ENCODE measurements at places on chromosomes 1 and 21. TPM values are rescaled to one million over a fixed set of nuclear protein-coding genes. Genes with fewer than 3 reads are reported as not detected.

ATP1A4 gene
- total RNA-seq, result 0.17 TPM

DNA sequence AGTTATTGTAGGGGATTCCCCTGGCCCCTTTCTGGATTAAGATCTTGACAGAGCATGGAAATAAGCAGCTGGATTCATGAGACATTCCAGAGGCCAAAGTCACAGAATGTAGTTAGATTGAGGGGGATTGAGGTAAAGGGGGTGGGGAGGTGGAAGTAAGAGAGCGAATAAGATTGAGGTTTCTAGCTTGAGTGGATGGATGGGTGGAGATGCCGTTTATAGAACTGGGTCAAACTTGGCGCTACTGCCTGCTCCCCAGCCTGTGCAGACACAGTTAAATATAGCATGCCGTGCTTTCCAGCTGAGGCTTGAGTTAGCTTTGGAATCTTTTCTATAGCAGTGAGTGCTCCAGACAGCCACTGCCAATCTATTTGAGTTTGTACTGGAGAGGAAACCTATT, 85.7 kb downstream of the DYRK1A start:
- H3K4me3 ChIP-seq, result no peak overlapping the region
- no peak for DNase-seq
- H3K27me3 ChIP-seq, result no peaks in the 10 kb centered on the region
- H3K36me3 ChIP-seq, result no peaks in the 10 kb centered on the region
- H3K4me1 ChIP-seq, result peaks cover 79% of the 10 kb centered on the region
- H3K27ac ChIP-seq, result peak overlapping the region; percentile 62

DNA sequence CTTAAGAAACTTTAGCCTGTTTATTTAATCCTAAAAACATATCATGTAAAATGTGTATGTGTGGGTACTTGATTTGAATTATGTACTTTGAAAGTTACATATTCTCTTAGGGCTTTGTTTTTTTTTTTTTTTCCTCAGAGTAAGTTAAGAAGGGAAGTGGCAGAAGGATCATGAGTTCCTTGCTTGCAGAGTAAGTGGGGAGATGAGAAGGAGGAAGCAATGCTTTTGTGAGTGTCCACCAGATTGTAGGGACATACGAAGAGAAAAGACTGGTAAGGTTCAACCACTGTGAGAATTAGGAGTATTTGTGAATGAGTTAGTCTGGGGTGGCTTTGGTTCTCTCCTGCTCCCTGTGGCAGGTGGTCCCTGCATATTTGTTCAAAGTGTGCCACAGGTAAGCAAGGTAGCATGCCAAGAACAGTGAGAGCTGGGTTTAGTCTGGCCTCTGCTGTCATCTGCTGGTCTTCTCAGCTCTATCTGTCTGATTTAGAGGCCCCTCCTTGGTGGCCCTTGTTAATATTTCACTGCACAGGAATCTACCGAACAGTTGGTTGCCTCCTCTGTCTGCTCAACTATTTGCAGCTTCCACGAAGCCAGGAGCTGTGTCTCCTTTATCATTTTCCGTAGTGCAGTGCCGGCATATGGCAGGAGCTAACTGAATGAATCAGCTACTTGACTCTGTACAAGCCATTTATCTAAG, 9.5 kb downstream of the DNM3 start:
- DNase-seq, result no peak
- no peaks in the 10 kb centered on the region for H3K4me1 ChIP-seq
- no peaks in the 10 kb centered on the region for H3K36me3 ChIP-seq
- no peak overlapping the region for H3K27ac ChIP-seq
- H3K4me3 ChIP-seq, result no peak overlapping the region
- H3K27me3 ChIP-seq, result no peaks in the 10 kb centered on the region

- no peak for DNase-seq
- no peaks in the 10 kb centered on the region for H3K27me3 ChIP-seq
- H3K27ac ChIP-seq, result peak overlapping the region; percentile 46
- H3K4me3 ChIP-seq, result no peak overlapping the region
These were observed 8.0 kb downstream of the RGS4 start for GRCh38 chr1:163076981-163077761.

DNA sequence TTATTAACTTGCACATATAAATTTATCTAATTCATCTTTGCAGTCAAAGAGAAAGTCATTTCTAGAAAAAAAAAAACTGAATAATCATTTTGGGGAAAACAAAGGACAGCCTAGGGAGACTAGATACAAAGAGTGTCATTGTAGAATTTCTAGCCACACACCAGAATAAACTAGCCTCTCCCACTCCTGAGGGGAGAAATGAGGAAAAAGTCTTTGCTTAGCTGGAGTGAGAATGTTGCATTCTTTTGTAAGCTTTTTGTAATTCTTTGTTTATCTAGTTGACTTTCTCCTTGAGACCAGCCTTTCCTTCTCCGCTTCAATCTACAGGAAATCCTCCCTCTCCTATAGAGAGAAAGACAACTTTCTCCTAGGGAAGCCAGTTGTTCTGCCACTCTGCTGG, 15.9 kb upstream of the CGN start:
- H3K4me1 ChIP-seq, result peaks cover 15% of the 10 kb centered on the region
- H3K27ac ChIP-seq, result no peak overlapping the region
- DNase-seq, result no peak
- H3K27me3 ChIP-seq, result no peaks in the 10 kb centered on the region

GRCh38 chr1:3459940-3460671, 5.6 kb downstream of the ARHGEF16 start:
- peaks cover 29% of the 10 kb centered on the region for H3K27me3 ChIP-seq
- H3K36me3 ChIP-seq, result no peaks in the 10 kb centered on the region
- peaks cover 17% of the 10 kb centered on the region for H3K4me1 ChIP-seq
- no peak overlapping the region for H3K4me3 ChIP-seq

DNA sequence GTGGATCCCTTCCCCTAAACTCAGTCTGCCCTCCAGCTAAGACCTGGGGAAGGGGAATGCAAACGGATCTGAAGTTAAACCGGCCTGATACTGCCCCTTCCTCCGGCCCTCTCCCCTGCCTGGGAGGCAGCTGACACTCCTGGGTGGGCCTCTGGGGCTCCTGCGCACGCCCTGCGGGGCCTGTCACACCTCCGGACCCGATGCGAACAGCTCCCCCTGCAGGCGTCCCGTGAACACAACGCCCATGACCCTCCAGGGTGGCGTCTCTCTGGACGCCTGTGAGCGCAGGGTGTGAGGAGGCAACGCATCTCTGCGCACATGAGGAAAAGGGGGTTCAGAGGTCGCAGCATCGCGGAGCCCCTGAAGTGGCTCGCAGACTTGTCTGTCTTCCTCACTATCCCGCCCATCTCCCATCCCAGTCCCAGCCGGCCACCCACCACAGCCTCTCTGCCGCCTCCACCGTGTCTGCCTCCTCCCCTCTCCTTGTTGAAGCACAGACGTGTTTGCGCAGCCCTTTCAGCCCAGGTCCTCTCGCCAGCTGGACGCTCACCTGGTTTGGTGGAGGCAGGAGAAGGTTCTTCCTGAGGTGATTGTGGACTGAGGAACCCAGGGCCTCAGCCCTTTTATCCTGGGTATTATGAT, 421 bp upstream of the LCE3A start:
- H3K27me3 ChIP-seq, result no peaks in the 10 kb centered on the region
- H3K36me3 ChIP-seq, result no peaks in the 10 kb centered on the region
- no peak overlapping the region for H3K4me3 ChIP-seq
- H3K27ac ChIP-seq, result no peak overlapping the region
- no peaks in the 10 kb centered on the region for H3K4me1 ChIP-seq
- peak; percentile 31 for DNase-seq

DNA sequence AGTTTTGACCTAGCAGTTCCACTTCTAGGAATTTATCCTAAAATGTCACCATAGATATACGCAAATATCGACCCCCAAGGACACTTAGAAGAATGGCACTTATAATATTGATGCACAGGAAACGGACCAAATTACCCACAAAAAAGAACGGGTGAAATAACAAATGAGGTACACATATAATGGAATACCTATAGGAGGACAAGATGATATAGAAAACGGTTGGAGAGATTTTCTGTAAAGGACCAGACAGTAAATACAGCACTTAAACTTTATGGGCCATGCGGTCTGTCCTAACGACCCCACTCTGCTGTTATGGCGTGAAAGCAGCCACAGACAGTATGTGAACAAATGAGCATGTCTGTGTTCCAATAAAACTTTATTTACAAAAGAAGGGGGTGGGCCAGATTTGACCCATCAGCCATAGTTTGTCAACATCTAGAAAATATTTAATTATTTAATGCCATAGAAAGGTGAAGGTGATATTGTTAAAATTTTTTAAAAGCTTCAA, 2.4 kb downstream of the TMPRSS3 start:
- H3K27ac ChIP-seq, result no peak overlapping the region
- no peaks in the 10 kb centered on the region for H3K36me3 ChIP-seq
- no peaks in the 10 kb centered on the region for H3K4me1 ChIP-seq
- H3K4me3 ChIP-seq, result no peak overlapping the region

DNA sequence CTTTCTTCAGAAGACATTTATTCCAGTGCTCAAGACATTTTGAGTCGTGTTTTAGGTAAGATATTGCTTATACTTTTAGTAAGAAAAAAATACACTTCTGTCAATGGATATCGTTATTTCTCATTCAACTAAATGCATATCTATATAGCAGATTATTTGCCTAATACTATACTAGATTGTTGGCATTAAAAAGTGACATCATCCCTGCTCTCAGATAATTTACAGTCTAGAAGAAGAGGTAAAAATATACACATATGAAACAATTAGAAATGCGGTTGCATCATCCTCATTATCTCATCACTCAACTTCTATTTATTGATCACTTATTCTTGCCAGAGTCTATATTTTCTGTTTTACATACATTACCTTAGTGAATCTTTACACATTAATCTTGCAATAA, 367.7 kb downstream of the ADGRL2 start:
- no peaks in the 10 kb centered on the region for H3K27me3 ChIP-seq
- no peaks in the 10 kb centered on the region for H3K36me3 ChIP-seq
- no peak overlapping the region for H3K4me3 ChIP-seq
- H3K4me1 ChIP-seq, result no peaks in the 10 kb centered on the region
- no peak overlapping the region for H3K27ac ChIP-seq

GRCh38 chr1:167752219-167752985, 30.6 kb downstream of the MPZL1 start:
- no peak for DNase-seq
- no peak overlapping the region for H3K4me3 ChIP-seq
- H3K36me3 ChIP-seq, result no peaks in the 10 kb centered on the region
- H3K4me1 ChIP-seq, result peaks cover 66% of the 10 kb centered on the region

DNA sequence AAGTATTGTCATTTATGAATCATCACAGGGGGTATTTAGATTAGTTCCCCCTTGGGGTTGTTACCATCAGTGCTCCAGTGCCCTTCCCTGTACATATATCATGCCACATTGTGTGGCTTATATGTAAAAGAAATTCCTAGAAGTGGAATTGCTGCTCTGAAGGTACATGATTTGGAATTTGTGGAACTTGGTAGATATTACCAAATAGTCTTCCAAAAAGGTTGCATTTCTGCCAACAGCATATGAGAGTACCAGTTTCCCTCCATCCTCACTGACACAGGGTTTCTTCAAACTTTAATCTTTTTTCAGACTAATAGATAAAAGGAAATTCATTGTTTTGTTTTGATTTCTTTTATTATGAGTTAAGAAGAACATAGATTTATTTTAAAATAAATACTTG, 41.3 kb downstream of the AKNAD1 start:
- peaks cover 4% of the 10 kb centered on the region for H3K36me3 ChIP-seq
- no peak overlapping the region for H3K4me3 ChIP-seq

OR2AK2 gene
- total RNA-seq, result not detected

DNA sequence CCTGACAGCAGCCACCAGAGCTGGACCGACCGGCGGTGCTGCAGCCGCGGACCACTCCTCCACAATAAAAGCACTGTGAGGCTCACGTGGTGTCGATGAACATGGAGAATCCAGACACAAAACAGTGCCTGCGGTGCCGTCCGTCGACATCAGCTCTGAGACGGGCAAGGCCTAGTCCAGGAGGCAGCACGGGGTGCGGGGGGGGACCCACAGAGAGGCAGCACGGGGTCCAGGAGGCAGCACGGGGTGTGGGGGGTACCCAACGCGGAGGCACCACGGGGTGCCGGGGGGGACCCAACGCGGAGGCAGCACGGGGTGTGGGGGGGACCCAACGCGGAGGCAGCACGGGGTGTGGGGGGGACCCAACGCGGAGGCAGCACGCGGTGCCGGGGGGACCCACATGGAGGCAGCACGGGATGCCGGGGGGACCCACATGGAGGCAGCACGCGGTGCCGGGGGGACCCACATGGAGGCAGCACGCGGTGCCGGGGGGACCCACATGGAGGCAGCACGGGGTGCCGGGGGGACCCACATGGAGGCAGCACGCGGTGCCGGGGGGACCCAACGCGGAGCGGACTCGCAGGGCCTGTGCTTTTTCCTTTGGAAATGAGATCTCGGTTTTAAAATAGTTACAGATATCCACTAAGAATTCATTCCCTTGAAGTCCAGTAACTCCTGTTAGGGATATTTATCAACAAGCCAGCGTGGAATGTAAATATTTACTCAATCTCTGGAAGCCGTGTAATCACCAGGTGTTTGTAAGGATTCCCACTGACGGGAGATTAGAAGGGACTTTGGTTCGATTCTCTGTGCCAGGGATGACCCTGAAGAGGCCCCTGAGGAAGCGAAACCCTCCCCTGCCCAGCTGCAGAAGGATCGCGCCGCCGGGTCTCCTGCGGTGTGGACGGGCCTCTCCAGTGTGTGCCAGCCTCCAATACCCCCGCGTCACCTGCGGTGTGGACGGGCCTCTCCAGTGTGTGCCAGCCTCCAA, 52.1 kb downstream of the COL6A1 start:
- H3K27me3 ChIP-seq, result no peaks in the 10 kb centered on the region
- no peak overlapping the region for H3K4me3 ChIP-seq
- no peak overlapping the region for H3K27ac ChIP-seq
- DNase-seq, result no peak
